ENCODE measurements at places on chromosomes 7 and 10. TPM values are rescaled to one million over a fixed set of nuclear protein-coding genes. Genes with fewer than 3 reads are reported as not detected.

DNA sequence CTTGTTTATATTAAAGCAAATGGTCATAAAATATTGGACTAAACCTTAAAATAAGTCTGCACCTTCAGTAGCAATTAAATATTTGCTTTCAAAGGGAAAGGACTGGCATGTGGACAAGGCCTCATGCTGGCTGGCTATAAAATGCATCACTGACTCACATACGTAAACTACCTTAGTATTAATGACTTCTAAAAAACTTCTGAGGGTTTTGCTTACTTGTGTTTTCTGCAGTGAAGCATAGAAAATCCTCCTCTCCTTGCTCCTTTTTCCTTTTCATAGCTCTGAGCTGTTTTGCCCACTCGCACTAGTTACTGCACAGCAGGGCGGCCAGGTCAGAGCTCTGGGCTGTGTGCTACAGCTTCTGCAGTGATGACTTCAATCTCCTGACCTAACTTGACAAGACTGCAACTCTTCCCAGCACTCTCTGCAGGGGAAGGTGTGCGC, 82.3 kb downstream of the CUL2 start:
- DNase-seq: peak; percentile 63

DNA sequence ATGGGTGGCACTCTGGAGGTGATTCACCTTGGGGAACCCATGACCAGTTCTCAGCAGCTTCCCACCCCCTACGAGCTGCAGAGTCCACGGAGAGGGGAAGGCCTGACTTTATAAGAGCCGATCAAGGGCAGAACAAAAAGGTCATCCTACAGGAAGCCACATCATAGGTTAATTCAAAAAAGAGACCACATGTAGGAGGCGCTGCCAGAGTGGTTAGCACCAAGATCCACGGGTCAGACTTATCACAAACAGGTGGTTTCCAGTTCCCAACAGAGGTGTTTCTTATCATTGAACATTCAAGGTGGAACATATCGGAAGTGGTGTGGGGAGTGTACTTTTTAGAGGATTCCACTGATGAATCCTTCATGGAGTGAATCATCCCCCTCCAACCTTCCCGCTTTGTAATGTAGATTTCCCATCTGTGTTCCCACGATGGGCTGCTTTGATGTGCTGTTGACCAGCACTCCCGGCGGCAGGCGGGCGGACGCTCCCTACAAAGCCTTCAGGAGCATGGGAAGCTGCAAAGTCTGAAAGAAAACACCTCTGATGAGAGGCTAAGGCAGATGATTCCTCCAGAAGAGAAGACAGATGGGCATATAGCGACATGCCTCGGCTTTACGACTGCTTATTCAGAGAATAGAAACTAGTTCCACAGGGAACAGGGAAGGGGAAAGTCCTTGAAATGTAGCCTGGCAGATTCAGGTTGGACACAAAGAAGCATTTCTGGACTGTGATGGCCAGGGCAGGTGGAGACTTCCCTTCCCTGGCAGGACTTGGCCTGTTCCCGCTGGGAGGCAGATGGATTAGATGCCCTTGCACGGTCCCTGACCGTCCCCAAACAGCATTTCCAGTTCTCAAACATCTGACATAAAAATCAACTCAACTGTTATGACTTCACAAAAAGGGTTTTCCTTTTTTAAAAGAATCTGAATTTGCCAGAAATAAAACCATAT, 66.5 kb downstream of the AFAP1L2 start:
- no peak for DNase-seq

DNA sequence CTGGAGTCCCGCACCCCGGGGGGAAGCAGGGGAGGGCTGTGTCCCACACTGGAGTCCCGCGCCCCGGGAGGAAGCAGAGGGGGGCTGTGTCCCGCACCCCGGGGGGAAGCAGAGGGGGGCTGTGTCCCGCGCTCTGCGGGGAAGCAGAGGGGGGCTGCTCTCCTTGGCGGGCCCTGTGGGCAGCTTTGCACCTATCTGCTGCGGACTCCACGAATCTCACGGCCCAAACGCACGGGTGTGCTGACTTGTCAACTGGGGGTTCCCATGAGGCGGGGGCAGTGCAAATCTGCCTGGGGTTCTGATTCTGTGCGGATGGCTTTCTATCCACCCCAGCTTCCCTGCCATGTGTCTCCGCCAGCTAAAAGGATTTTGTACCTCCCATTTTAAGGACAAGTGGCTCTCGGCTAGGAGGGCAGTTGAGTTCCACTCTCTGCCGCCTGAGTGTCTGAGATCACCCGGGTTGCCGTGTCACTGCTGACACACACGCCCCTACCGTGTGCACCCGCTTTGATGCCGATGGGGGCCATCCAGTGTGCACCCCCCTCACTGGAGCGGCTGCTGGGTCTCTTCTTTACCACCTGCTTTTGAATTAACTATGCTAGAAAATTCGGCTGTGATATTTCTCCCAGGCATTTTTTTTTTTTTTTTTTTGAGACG, 20.5 kb downstream of the GPER1 start:
- DNase-seq: no peak

GRCh38 chr10:31599626-31600504, 280.8 kb downstream of the ZEB1 start:
- DNase-seq: no peak

GRCh38 chr10:124689911-124690498, 54.2 kb downstream of the FAM53B start:
- no peak for DNase-seq

GRCh38 chr10:73788864-73789658, 3.7 kb downstream of the ZSWIM8 start:
- DNase-seq: no peak

GRCh38 chr7:40120020-40120419, 14.4 kb downstream of the MPLKIP start:
- no peak for DNase-seq

DNA sequence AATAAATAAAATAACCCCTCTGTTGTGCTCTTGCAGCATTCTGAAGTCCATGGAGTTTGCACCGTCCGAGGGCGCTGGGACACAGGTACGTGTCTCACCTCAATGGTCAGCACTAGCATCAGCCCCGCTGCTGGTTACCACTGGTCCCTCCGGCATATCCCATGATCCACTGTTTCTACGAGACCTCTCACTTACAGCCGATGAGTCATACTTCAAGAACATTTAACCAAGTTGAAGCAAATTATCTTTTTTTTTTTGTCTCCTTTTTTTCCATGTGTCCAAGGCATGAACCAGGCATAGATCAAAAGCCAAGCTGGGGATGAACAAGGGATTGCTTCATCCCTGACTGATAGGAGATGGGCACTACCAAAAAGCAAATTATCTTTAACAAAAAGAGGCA, 92.9 kb upstream of the SH2B2 start:
- DNase-seq: no peak

- DNase-seq: no peak
Measured at GRCh38 chr7:79636849-79637248, 183.4 kb upstream of the MAGI2 start.

DNA sequence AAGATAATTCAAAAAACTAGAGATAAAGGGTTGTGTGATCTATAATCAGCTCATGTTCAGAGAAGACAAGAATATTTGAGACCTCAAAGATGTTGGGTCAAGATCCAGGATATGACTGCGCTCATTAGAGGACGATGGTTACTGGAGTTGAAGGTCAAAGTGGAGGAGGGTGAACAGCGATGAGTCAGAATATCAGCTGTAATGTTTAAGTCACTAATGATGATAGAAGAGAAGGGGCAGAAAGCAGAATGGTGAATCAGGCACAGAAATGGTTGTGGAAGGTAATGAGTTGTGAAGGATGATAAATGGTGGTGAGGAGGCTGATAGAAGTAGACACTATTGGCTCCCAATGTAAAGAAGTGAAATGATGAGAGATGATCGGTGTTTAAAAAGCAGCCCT, 540.3 kb downstream of the INHBA start:
- no peak for DNase-seq

GRCh38 chr10:100468978-100469377, 6.2 kb downstream of the WNT8B start:
- DNase-seq: no peak

DNA sequence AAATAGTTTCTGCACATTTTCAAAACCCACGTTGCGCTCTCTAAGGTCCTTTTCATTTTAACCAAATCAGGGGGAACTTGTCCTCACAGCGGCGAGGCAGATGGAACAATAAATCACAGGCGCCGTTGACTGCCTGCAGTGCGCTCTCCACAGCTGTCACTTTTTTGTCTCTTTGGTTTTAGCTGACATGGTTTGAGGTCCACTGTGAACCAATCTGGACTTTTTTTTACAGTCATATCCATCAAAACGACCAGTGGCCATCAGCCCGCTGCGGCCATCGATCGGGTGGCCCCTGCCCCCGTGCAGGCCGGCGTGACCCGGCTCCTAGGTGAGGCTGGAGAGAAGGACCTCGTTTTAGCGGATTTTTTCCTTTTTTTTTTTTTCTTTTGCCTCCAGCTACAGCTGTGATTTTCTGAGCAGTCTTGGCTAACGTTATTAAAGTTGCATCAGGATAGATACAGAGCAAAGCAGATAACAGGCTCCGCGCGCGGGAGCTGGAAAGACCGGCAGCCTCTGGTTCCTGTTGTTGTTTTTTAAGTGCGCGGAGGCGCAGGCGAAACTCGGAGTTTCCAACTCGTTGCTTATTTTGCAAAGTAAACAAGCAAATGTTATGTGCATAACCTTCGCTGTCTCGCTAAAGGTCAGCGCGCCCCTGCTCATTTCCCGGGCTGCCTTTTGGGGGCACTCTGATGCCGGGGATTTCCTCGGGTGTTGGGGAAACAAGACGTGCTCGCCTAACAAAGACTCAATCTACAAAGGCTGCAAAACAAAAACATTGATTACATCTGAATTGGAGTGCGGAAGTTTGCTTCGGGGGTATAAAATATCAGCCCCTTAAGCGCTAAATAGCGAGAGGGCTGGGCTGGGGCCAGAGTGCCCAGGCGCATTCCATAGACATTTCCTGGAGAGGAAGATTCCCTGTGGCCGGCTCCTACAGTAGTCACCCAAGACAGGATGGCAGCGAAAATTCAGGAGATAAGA, 414.8 kb upstream of the MKI67 start:
- DNase-seq: peak; percentile 16

GRCh38 chr10:1677307-1677939, 59.9 kb downstream of the ADARB2 start:
- DNase-seq: no peak

GRCh38 chr10:83592337-83592935, 546.9 kb upstream of the GHITM start:
- no peak for DNase-seq

GRCh38 chr7:22980422-22980821, 33.5 kb downstream of the HYCC1 start:
- no peak for DNase-seq

DNA sequence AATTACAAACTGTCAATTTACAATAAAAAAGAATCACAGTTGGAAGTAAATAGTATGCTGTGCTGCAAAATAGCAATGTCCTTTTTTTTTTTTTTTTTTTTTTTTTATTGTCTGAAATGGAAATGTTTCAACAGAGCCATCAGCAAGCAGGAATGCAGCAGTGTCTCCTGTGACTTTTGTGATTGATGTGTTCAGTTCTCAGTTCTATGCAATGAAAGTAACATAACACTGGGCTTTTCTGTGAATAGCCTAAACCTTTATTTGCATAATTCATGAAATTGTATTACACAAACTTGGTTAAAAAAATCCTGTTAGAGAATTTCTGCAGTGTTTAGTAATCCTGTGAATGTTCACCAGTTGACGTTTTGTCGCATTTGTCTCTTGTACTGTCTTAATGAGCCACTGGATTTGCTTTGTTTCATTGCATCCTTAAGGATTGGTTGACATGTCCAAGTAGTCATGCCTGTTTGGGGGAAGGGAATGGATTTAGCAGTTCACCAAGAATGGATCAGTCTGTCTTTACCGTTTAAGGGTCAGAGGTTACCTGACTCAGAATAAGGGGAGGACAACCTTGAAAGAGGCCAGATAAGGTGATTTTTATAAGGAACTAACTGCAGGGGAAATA, 192.7 kb downstream of the MLLT10 start:
- DNase-seq: no peak

DNA sequence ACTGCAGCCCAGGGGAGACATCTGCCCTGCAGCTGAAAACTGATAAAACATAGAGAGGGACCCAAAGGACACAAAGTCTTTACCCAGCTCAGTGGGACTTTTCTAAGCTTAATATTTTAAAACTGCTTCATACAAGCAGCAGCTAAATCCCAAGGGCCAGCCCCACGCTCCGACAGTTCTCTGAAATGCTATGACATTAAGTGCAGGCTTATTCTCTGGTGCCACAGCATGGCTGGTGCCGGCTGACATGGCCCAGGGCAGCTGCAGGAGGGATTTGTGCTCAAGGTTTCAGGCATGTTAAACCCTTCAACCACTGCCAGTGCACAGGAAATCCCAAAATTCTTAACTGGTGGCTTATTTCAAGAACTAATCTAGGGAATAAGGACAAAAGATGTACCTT, 170.9 kb downstream of the PARD3 start:
- DNase-seq: no peak

- DNase-seq: no peak
Measured at GRCh38 chr7:46383605-46384004, 462.5 kb upstream of the IGFBP3 start.

DNA sequence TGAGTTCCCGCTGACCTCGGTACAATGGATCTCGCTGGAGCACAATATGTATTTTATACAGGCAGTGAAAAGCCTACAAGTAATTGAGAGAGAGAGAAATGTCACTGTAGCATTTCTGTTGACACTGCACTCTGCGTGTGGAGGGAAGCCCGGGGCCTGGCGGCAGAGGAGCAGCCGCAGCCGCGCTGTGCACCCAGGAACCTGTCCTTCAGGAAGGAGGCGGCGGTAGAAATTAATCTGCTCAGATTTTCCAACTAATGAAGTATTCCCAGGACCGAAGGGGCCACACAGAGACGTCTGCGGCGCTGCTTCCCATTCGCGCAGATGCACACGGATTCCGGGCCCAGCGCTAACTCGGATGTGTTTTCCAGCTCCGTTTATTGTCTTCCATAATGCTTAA, 170.1 kb downstream of the EBF3 start:
- no peak for DNase-seq

DNA sequence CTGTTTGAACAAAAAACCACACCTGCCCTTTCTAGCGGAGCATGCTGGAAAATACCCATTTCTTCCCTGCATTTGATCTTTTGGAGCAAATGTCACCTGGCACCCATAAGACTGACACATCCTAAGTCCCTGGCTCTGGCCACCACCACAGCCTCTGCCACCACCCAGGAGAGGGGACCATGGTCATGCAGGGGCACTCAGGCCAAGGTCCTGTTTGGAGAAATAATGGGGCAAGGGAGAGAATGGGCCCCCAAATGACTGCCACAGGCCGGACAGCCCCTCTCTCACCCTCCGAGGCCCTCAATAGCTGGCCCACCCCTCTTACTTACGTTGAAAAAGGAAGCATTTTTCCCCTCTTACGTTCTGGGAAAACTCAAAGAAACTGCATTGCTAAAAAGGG, 35.4 kb downstream of the RGS10 start:
- no peak for DNase-seq

The NPSR1 gene
- total RNA-seq: not detected

The TDRD1 gene
- not detected for total RNA-seq

The NPVF gene
- not detected for total RNA-seq

The DENND2A gene
- total RNA-seq: 25.4 TPM

The WNT2 gene
- total RNA-seq: not detected

The BAMBI gene
- 38.3 TPM for total RNA-seq

The CPEB3 gene
- total RNA-seq: 0.53 TPM

The ENTPD1 gene
- total RNA-seq: not detected

The SFTPA1 gene
- not detected for total RNA-seq

The KIAA1217 gene
- total RNA-seq: 1.7 TPM

The DNAJC30 gene
- 5.6 TPM for total RNA-seq
